ENCODE measurements at places on chromosomes 7 and 10.

DNA sequence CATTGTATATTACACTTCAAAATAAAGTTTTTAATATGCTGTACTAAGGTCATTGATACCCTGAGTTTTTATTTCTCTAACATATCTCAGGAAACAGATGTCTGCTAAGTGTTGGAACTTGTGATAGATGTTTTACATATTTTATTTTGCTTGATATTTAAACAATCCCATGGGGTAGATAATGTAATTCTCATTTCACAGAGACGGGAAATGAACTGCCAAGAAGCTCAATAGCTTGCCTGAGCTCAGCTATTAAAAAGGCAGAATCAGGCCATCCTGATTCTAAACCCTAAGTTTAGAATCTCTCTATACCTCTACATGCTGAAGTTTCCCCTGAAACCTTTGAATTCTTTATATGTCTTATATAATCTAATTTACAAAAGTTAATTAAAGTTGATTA is 126.3 kb downstream of the LRRC18 start:
- DNase-seq: no peak

DNA sequence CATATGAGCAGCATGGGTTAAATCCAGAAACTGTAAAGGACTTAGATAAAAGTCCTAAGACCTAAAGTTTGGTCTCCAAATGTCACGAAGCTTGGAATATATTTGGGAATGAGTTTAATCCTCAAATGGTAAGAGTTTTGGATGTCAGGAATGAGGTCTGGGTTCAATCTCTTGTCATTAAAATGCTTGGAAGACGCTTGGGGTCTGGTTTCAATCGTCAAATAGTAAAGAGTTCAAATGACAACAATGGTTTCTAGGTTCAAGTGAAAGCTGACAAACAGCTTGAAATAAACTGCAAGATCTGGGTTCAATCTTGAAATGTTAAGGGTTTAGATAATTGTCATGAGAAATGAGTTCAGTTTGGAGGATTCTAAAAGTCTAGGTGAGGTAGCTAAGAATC is 385.5 kb upstream of the HPS1 start:
- DNase-seq: no peak

- no peak for DNase-seq
Observed at GRCh38 chr7:151271699-151272355, 23.3 kb upstream of the SMARCD3 start.

- DNase-seq: no peak
Observed at GRCh38 chr10:102400076-102400475, 4.6 kb downstream of the NFKB2 start.

DNA sequence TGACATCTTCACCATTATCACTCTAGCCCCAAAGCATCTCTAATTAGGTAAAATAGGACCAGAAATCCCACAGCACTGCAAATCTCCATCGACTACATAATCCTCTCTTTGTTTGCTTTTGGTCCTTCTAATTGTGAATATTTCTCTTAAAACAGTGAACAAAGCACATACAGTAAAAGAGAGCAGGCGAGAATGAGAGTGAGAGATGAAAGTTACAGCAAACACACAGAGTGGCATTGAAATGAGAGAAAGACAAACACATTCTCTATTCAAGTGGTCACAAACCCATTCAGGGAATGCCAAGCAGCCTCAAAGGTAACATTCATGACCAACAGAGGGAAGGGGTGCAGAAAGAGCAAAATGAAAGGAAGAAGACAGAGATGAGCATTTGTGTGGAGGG is 109.8 kb upstream of the PTN start:
- no peak for DNase-seq

GRCh38 chr10:58384544-58384998 is 639 bp upstream of the TFAM start:
- no peak for DNase-seq

GRCh38 chr7:117153016-117153545 is 169.8 kb downstream of the WNT2 start:
- DNase-seq: no peak

DNA sequence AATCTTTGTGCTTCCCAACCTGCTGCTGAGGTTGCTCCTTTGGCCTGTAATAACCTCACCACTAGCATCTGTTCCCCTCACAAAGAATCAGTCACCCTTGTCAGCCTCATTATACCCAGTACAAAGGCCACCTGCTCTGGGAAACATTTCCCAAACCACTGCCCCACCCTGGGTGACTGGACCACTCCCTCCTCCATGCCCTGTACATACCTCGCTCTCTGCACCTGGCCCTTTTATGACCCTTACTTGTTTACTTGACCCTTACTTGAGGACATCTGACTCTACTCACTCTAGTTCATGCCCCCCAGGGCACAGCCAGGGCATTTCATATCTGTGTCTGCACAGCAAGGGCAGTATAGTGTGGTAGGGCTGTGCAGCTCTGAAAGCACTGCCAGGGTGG is 21.4 kb upstream of the AOC1 start:
- DNase-seq: no peak

DNA sequence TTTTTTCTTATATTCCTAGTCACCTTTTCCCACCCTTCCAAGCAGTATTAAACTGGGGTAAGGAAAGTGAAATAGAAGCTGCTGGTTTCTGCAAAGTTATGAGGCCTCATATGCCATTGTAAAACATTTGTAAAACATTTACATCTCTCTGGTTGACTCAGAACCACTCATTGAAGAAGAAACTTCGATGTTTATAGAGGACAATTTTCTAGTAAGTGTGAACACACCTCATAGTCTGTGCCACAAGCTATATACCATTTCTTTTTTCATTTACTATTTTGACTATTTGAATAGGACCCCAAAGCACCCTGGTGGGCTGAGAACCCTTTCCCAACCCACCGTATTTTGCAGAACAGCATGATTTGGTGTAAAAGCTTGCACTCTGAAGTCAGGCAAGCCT is 12.9 kb upstream of the ITGB1 start:
- no peak for DNase-seq

GRCh38 chr7:41568135-41568534 is 134.8 kb downstream of the INHBA start:
- DNase-seq: no peak

GRCh38 chr10:67668448-67668847 is 27.5 kb downstream of the CTNNA3 start:
- no peak for DNase-seq

DNA sequence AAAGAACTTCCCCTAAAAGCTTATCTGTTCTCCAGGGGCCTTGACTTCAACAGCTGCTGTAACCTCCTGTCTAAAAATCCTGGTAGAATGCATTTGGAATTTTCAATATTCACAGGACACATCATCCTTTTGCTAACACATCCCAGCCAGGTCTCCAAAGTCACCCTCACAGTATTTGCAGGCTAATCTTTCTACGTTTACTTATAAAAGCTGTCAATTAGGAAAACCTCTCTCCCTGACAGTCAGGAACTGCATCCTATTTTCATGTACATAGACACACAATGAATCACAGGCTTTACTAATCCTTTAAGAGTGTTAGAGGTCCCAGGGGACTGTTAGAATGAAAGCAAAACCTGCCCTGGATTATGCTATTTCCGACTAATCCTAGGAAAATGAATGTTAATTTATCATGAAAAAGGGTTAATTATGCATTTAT is 102.2 kb downstream of the GFRA1 start:
- DNase-seq: no peak

DNA sequence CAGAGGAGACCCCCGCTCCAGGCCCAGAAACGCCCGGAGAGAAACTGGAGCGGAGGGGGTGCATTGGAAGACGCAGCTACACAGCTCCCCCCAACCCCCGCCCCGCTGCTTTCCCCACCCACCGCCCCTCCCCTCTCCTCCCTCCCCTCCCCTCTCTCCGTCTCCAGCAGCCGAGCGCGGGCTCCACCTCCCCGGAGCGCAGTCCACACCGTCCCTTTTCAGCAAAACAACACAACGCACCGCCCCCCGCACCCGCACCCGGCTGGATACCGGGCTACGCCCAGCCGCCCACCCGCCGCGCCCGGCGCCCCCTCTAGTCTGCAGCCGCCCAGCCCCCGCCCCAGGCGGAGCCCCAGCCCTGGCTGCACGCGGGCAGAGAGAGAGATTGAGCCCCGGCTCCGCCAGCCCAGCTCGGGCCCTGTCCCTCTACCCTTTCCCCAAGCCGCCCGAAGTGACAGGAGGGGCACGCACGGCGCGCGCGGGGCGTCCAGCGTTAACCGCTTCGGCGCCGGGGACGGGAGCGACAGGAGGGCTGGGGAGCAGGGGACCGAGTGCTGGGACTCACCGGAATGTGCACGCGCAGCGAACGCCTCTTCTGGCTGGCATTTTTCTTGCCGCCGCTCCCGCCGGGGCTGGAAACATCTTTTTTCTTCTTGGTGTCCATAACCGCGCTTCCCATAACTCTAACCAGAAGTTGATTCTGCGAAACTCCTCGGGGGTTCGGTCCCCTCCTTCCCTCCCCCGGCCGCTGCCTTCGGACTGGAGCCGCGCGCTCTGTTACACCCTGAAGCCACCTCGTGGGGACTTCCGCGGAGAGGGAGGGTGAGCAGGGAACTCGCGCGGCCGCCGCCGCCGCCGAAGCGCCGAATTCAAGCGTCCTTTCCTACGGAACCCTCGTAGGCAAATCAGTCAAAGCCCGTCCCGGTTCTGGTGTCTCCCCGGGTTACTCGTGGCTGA is 695 bp downstream of the PRKAG2 start:
- peak; percentile 41 for DNase-seq

DNA sequence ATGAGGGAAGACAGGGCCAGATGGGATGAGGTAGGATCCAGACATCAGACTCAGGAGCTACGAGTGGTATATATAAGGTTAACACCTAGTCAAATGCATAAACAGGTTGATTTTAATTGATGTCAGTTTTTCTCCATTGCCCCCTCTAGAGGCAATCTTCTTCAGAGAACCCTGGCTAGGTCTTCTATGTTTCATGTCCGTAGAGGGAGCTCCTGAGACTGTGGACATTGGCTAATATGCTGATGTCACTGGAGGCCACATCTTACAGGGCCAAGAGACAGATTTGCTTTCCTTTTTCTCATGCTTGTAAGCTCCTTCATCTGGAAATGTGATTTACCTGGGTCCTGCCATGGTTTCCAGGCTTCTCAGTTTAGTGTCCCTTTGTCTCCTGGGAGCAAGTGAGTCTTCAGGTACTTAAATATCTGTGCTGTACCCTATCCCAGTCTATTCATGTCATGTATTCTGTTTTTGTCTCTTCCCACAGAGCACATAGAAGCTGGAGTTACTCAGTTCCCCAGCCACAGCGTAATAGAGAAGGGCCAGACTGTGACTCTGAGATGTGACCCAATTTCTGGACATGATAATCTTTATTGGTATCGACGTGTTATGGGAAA is 161.6 kb upstream of the PRSS1 start:
- no peak for DNase-seq

DNA sequence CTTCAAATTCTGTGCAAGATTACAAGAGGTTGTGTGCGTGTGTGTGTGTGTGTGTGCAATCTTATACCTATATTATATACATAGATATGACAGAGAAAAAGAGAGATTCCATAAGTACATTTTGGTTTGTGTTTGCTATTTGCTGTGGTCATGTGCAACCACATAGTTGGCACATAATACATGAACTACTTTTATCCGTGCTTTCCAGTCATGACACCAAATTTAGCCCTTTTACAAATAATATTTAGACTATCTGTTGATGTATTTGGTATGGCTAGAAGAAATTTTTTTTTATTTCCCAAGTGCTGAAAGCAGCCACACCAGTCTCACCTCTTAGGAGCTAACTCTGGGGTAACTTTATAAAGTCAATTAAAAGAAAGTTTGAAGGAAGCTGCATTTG is 63.5 kb upstream of the EGFR start:
- no peak for DNase-seq

DNA sequence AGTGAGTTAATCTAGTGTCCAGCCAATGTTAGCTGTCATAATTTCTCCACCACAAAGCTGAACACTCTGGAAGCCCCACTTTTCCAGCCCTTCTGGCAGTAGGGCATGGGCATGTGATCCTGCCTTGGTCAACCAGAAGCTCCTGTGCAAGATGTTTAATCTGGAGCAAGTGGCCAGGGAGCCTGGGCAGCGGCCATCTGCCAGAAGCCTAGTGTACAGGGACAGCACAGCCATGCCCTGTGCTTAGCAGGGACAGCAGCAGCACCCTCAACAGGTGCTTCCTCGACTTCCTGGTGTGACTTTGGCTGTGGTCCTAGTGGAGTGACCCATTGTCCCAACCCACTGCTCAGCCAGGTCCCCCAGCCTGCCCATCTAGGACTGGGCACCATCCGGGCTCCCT is 10.3 kb downstream of the RBP3 start:
- no peak for DNase-seq

DNA sequence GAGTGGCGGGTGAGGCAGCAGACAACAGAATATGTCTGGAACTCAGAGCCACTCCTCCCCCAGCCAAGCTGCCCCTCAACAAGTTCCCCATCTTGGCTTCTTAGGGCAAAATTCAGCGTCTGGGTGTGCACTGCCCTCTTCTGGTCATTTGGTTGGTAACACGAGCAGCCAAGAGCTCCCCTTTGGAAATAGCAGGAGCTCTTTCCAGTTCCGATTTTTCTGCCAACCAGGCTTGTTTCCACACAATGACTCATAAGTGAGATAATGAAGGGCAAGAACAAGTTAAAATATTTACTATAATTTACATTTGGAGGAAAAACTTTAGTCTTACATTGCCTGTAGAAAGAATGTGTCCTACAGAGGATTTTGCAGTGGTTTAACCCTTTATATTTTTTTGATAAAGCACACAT is 70.5 kb downstream of the ADCYAP1R1 start:
- no peak for DNase-seq

DNA sequence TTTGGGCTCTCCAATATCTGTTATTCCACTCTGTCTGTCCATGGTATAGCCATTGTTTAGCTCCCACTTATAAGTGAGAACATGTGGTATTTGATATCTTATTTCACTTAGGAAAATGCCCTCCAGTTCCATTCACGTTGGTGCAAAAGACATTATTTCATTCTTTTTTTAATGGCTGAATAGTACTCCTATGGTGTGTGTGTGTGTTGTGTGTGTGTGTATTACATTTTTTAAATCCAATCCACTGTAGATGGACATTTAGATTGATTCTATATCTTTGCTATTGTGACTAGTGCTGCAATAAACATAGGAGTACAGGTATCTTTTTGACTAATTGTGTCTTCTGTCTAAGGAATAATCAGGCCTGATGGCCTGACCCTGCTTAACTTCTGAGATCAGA is 7.4 kb upstream of the CPED1 start:
- no peak for DNase-seq

DNA sequence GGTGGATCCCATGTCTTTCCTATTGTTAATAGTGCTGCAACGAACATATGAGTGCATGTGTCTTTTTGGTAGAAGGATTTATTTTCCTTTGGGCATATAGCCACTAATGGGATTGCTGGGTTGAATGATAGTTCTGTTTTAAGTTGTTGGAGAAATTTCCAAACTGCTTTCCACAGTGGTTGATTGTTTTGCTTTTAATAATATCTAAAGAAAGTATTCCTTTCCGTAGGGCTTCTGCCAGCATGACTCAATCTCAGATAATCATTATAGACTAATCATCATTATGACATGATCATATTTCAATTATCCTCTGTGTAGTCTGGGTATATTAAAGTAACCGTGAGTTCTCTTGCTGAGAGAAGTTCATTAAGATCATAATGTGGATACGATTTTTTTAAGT is 110.2 kb upstream of the KMT2E start:
- no peak for DNase-seq

GRCh38 chr10:103504181-103504783 is 10.8 kb downstream of the NEURL1 start:
- DNase-seq: no peak

GRCh38 chr7:130380861-130381455 is 664 bp downstream of the CPA1 start:
- DNase-seq: no peak

All from stimulated activated CD8-positive, alpha-beta memory T cell treated with anti-CD3 and anti-CD28 coated beads, Interleukin-12 subunit alpha, Interleukin-12 subunit beta, amount 100 ng/mL, for 1 hour (primary cell).